ENCODE measurements at places on chromosomes 7 and 10. TPM values are rescaled to one million over a fixed set of nuclear protein-coding genes. Genes with fewer than 3 reads are reported as not detected.

Gene IFIT1B
- total RNA-seq: not detected

Gene CARD11
- 2.4 TPM for total RNA-seq

Gene CYCS
- 87.8 TPM for total RNA-seq

Gene NUTM2D
- total RNA-seq: 2.1 TPM

Gene HOXA11
- not detected for total RNA-seq

Gene ARF5
- total RNA-seq: 140 TPM

Gene PCLO
- total RNA-seq: 3.1 TPM

Gene INA
- total RNA-seq: 0.07 TPM

Gene NCF1
- 0.57 TPM for total RNA-seq

Gene OPALIN
- total RNA-seq: not detected

Gene EPDR1
- total RNA-seq: 13.3 TPM

Gene ADCY1
- total RNA-seq: 0.68 TPM

Gene FAM221A
- total RNA-seq: 4.4 TPM

Gene HILPDA
- 21.2 TPM for total RNA-seq

Gene COMTD1
- total RNA-seq: 12.2 TPM

Gene TFEC
- total RNA-seq: under 0.01 TPM

Gene CYP26C1
- total RNA-seq: under 0.01 TPM

Gene MORN4
- total RNA-seq: 10.0 TPM

Gene SORCS1
- not detected for total RNA-seq

Gene PON3
- total RNA-seq: 1.4 TPM

Gene HOXA4
- not detected for total RNA-seq

Gene NRG3
- total RNA-seq: not detected

Gene CCDC172
- not detected for total RNA-seq

Gene ANKRD61
- 0.21 TPM for total RNA-seq

Gene CDC14C
- total RNA-seq: 0.07 TPM

Gene GBX1
- not detected for total RNA-seq

Gene LOXL4
- 2.0 TPM for total RNA-seq

Gene ZCCHC24
- total RNA-seq: 2.0 TPM

Gene TLX1
- total RNA-seq: not detected

Gene OSBPL3
- 23.9 TPM for total RNA-seq

Gene TET1
- total RNA-seq: 1.4 TPM

Gene CH25H
- total RNA-seq: 0.21 TPM

Gene COL28A1
- under 0.01 TPM for total RNA-seq

Gene SEMA3E
- 0.57 TPM for total RNA-seq

Gene PSD
- total RNA-seq: 0.71 TPM

Gene STEAP1
- 20.1 TPM for total RNA-seq

Gene TMEM229A
- not detected for total RNA-seq

Gene SPDYE11
- not detected for total RNA-seq

Gene TDRD1
- total RNA-seq: not detected
